ENCODE measurements at places on chromosomes 5 and 9. TPM values are rescaled to one million over a fixed set of nuclear protein-coding genes. Genes with fewer than 3 reads are reported as not detected.
A peak's percentile ranks its signal among the peaks of the same experiment; 100 is the strongest.

DNA sequence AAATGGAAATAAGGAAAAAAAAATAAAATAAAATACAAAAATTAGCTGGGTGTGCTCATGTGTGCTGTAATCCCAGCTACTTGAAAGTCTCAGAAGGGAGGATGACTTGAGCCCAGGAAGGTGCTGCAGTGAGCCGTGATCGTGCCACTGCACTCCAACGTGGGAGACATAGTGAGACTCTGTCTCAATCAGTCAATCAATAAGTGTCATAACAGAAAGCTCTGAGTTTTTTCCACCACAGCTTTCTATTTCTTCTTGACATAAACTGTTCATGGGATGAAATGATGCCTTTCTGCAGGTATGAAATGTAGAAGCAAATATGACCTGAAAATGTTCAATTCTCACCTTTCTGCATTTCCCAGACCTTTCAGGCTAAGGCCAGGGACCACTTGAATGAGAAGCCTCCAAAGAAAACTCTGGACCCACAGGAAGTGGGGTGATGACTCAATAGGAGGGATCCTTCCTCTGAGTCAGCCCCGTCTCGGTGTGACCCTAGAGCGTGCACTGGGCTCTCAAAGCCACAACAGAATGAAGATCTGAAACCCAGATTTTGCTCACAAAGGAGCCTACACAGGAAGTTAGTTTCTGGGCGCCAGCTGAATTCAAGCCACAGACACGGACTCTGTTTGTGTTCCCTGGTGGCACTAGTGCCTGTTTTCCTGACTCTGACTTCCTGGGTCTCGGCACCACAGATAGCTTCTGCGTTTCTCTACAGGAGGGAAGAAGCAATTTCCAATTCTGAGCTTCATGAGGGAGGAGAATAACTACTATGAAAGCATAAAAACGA, 62.0 kb downstream of the ANKH start:
- no peaks in the 10 kb centered on the region for H3K27me3 ChIP-seq
- H3K4me1 ChIP-seq: 0 out of 2 replicates have a peak, but pooled peaks cover 5% of the 10 kb centered on the region
- peak; percentile 44 for DNase-seq
- H3K4me3 ChIP-seq: no peak overlapping the region
- 0 out of 2 replicates have a peak overlapping the region, but pooled peaks have one; percentile 32 for H3K27ac ChIP-seq

DNA sequence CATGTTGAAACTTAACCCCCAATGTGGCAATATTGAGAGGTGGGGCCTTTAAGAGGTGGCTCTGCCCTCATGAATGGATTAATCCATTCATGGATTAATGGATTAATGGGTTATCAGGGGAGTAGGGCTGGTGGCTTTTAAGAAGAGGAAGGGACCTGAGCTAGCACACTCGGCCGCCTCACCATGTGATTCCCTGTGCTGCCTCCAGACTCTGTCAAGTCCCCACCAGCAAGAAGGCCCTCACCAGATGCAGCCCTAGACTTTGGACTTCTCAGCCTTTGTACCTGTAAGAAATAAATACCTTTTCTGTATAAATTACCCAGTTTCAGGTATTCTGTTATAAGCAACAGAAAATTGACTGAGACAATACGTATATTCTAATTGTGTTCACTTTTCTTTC, 272.2 kb upstream of the DMRT1 start:
- no peak overlapping the region for H3K4me3 ChIP-seq
- DNase-seq: no peak
- no peaks in the 10 kb centered on the region for H3K36me3 ChIP-seq

GRCh38 chr5:108728566-108729241, 19.0 kb upstream of the FER start:
- H3K4me3 ChIP-seq: peak overlapping the region; percentile 79
- H3K27me3 ChIP-seq: no peaks in the 10 kb centered on the region
- DNase-seq: no peak
- peak overlapping the region; percentile 77 for H3K27ac ChIP-seq
- H3K36me3 ChIP-seq: no peaks in the 10 kb centered on the region

DNA sequence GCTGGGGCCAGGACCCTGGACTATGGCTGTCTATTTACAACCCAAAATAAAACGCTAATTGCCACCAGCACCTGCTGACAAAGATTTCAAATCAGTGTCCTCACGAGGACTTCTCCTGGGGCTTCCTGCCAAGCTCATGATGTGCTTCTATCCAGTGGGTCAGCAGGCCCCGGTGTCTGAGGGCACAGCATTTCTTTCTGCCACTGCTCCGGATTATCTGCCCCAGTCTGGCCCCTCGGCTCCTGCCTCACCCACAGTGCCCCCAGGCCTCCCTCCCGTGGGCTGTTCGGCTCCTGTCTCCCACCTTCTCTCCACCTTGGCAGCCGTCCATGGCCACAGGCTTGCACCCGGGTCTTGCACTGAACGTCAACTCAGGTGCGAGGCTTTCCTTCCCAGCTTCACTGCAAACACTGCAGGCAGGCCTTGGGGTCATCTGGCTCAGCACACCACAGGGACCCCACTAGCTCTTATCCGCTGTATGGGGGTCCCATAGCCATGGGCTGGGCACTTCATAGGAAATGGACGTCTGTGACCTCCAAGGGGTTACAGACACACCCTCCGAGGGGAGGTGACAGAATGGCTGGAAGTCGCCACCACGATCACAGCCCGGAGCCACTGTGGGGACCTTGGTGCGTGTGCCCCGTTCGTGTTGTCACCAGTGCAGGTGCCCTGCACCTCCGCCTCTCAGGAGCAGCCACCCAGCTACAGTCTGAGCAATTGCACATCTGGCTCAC, 43.8 kb upstream of the FCN1 start:
- H3K4me1 ChIP-seq: no peaks in the 10 kb centered on the region
- DNase-seq: no peak
- peaks cover 10% of the 10 kb centered on the region for H3K27me3 ChIP-seq
- no peak overlapping the region for H3K27ac ChIP-seq
- no peak overlapping the region for H3K4me3 ChIP-seq
- no peaks in the 10 kb centered on the region for H3K36me3 ChIP-seq

DNA sequence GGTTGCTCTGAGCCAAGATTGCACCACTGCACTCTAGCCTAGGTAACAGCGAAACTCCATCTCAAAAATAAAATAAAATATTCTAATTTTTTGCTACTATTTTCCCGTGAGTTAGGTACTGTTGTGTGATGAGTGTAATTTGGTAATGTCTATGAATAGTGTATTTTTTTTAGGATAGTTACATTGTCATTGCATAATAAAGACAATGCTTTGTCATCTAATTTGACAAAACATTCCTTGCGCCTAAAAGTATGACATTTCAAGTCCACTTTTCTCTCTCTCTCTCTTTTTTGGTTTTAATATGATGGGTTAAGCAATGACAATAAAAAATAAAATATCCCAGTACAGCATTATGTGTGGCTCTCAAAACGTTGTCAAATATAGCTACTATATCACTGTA, 29.3 kb downstream of the UBE2R2 start:
- H3K27me3 ChIP-seq: no peaks in the 10 kb centered on the region
- no peaks in the 10 kb centered on the region for H3K4me1 ChIP-seq
- H3K36me3 ChIP-seq: peaks cover 11% of the 10 kb centered on the region
- no peak for DNase-seq
- no peak overlapping the region for H3K27ac ChIP-seq
- H3K4me3 ChIP-seq: no peak overlapping the region

- H3K36me3 ChIP-seq: peaks cover 15% of the 10 kb centered on the region
- DNase-seq: no peak
- H3K27ac ChIP-seq: no peak overlapping the region
- no peak overlapping the region for H3K4me3 ChIP-seq
- H3K27me3 ChIP-seq: no peaks in the 10 kb centered on the region
These were observed 20.5 kb downstream of the ZBTB34 start for GRCh38 chr9:126880947-126881332.

GRCh38 chr5:97600486-97600885, 417.4 kb upstream of the RIOK2 start:
- H3K27ac ChIP-seq: no peak overlapping the region
- H3K36me3 ChIP-seq: no peaks in the 10 kb centered on the region
- no peak for DNase-seq
- H3K4me1 ChIP-seq: no peaks in the 10 kb centered on the region

DNA sequence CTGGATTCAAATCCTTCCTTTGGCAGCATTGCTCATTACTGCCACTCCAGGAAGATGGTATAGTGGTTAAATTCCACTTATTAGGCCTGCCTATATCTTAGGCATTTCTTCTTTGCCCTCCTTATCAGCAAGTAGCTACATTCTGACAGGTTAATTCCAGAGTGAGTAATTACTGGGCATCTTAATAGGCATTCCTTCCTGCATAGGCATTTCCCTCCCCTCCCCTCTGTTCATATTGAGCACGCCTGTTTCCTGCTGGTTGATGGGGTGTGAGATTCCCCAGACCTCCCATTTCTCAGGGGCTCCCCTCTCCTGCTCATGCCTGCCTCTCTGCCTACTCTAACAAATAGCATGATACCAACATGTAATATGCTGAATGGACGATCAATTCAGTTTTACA, 305.9 kb downstream of the CYLC2 start:
- H3K27ac ChIP-seq: no peak overlapping the region
- no peaks in the 10 kb centered on the region for H3K27me3 ChIP-seq
- no peaks in the 10 kb centered on the region for H3K36me3 ChIP-seq
- DNase-seq: no peak
- no peaks in the 10 kb centered on the region for H3K4me1 ChIP-seq
- no peak overlapping the region for H3K4me3 ChIP-seq

DNA sequence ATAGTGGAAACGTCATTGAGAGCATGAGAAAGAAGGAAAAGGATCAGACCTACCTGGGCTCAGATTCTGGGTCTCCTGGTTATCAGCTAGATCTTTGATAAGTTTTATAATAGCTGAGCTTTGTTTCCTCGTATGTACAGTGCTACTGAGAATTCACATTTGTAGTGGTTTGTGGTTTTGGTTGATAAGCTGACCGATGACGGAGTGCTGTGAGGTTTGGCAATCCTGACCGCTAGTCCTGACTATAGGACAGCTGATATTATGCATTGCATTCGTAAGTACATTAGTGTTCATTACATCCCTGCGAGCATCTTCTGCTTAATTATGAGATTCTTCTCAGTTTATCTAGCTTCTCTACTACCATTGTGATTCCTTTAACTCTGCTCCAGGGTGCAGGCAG, 190.7 kb upstream of the SLC27A6 start:
- H3K36me3 ChIP-seq: no peaks in the 10 kb centered on the region
- peak; percentile 37 for DNase-seq
- H3K4me1 ChIP-seq: no peaks in the 10 kb centered on the region
- H3K4me3 ChIP-seq: no peak overlapping the region

GRCh38 chr5:92687821-92688722, 892.9 kb downstream of the NR2F1-AS1 start:
- H3K27ac ChIP-seq: no peak overlapping the region
- H3K36me3 ChIP-seq: no peaks in the 10 kb centered on the region
- H3K4me3 ChIP-seq: no peak overlapping the region

- H3K36me3 ChIP-seq: no peaks in the 10 kb centered on the region
- H3K4me1 ChIP-seq: 0 out of 2 replicates have a peak, but pooled peaks cover 3% of the 10 kb centered on the region
- no peak overlapping the region for H3K27ac ChIP-seq
- H3K4me3 ChIP-seq: peak overlapping the region; percentile 61
These were observed 248.6 kb upstream of the ANKRD55 start for GRCh38 chr5:56481428-56482357.

- no peaks in the 10 kb centered on the region for H3K4me1 ChIP-seq
- H3K27ac ChIP-seq: no peak overlapping the region
- no peak overlapping the region for H3K4me3 ChIP-seq
- H3K27me3 ChIP-seq: no peaks in the 10 kb centered on the region
These were observed 374.0 kb downstream of the NFIB start for GRCh38 chr9:13939701-13940490.

DNA sequence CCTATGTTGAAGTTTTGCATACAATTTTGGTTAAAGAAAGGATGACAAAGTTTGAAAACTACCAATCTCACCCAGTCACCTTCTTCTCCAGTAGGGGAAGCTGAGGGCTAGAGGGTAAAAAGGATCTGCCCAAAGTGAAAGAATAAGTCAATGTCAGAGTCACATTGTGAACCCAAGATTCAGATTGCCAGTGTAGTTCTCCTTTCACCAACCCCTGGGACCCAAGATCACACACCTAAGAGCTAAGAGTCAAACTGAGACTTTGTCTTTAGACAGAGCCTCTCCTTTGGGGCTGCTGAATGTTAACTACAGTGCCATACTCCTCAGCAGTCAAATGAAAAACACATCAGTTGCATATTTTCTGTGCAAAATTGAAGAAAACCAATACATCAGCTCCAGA, 210.6 kb downstream of the ATP10B start:
- DNase-seq: no peak
- no peak overlapping the region for H3K4me3 ChIP-seq
- no peaks in the 10 kb centered on the region for H3K4me1 ChIP-seq
- no peaks in the 10 kb centered on the region for H3K27me3 ChIP-seq
- no peak overlapping the region for H3K27ac ChIP-seq

DNA sequence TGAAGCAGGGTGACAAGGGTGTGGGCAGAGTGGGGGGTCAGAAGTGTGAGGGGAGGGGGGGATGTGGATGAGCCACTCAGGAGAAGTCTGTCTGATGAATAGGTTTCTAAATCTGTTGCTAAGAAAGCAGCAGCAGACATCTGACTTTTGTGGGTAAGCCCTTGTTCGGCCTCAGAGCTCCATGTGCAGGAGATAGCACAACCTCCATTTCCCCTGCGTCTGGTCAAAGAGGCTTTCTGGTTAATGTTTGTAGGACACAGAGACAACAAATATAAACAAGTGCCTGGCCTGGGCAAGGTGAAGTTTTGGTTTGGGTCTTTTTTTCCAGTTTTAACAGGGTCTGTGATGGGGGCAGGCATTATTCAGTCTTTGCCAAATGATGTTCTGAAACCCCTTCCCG, 57.0 kb upstream of the GNE start:
- no peaks in the 10 kb centered on the region for H3K27me3 ChIP-seq
- H3K4me1 ChIP-seq: peaks cover 15% of the 10 kb centered on the region
- no peak for DNase-seq
- H3K36me3 ChIP-seq: no peaks in the 10 kb centered on the region
- H3K27ac ChIP-seq: no peak overlapping the region

DNA sequence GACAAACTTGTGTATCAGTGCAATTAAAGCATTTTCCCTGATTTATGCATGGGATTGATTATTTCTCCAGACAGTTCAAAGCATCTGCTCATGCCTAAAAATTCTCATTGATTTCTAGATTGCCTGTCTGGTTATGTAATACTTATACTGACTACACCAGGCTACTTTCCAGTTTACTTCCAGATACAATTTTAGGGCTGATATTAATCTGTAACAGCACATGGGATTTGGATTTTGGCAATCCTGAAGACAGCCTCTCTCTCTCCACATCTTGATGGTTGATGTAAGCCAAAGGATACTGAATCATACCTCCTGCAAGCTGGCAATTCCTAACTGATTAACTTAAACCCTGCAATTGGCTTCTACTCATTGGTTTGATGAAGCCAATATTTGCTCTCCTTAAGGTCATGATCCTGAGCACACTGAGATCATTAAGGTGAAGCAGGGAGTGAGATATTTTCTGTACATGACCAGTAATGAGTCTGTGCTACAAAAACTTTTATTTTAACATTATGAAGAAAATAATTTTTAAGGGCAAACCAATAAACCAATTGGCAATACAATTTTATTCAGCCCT, 25.7 kb upstream of the FBXL7 start:
- no peaks in the 10 kb centered on the region for H3K27me3 ChIP-seq
- H3K4me1 ChIP-seq: no peaks in the 10 kb centered on the region
- no peak overlapping the region for H3K4me3 ChIP-seq

GRCh38 chr5:14917719-14918118, 46.1 kb upstream of the ANKH start:
- no peaks in the 10 kb centered on the region for H3K4me1 ChIP-seq
- H3K27ac ChIP-seq: no peak overlapping the region
- H3K4me3 ChIP-seq: no peak overlapping the region
- no peaks in the 10 kb centered on the region for H3K27me3 ChIP-seq
- H3K36me3 ChIP-seq: no peaks in the 10 kb centered on the region

GRCh38 chr9:81771571-81771970, 82.2 kb upstream of the TLE1 start:
- H3K27ac ChIP-seq: peak overlapping the region; percentile 87
- H3K36me3 ChIP-seq: no peaks in the 10 kb centered on the region
- DNase-seq: peak; percentile 88
- H3K4me3 ChIP-seq: no peak overlapping the region

SRP19 gene
- 71.3 TPM for total RNA-seq

OSMR gene
- 0.03 TPM for total RNA-seq

DRD1 gene
- total RNA-seq: not detected

All from SJCRH30 (cell line).